ENCODE measurements at places on chromosomes 5 and 9.

DNA sequence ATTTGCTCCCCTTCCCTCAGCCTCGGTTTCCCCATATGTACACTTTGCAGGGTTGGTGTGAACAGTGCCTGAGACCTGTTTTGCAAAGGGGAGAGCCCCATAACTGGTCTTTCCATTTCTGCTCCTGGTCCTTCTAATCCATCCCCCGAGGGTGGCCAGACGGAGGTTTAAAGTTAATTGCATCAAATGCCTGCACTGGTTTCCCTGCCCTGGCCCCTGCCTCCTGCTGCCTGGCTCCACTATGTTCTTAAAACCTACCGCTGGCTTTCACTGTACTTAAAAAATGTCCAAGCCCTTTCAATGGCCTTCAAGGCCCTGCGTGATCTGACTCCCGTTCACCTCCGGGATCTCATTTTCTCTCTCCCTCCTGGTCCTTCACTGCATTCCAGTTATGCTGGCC is 183.0 kb downstream of the RGS3 start:
- DNase-seq, result no peak
- H3K36me3 ChIP-seq, result peaks cover 2% of the 10 kb centered on the region
- H3K4me1 ChIP-seq, result peaks cover 19% of the 10 kb centered on the region
- H3K4me3 ChIP-seq, result no peak overlapping the region
- no peaks in the 10 kb centered on the region for H3K27me3 ChIP-seq

- no peak for DNase-seq
- no peaks in the 10 kb centered on the region for H3K4me1 ChIP-seq
- H3K27me3 ChIP-seq, result peaks cover 19% of the 10 kb centered on the region
- no peak overlapping the region for H3K27ac ChIP-seq
- H3K4me3 ChIP-seq, result no peak overlapping the region
- H3K36me3 ChIP-seq, result no peaks in the 10 kb centered on the region
These were observed 154.5 kb downstream of the PAPPA start for GRCh38 chr9:116308076-116308475.

DNA sequence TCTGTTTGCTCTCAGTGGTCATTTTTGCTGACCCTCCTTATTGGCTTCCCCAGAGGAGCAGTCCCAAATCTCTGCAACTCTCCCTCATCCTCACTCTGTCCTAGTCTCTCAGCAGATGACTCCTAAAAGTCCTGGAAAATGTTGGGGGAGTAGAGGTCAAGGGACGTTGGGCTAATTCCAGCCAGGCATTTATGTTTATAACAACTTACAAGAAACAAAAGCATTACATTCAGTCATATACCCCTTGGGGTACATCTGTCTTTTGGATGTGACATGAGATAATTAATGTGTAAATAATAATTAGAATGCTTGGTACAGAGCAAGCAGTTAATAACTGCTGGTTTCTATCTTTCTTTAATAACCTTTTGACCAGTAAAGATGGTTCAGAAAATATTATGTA is 176.2 kb downstream of the YTHDC2 start:
- peaks cover 7% of the 10 kb centered on the region for H3K4me1 ChIP-seq
- H3K36me3 ChIP-seq, result no peaks in the 10 kb centered on the region
- peaks cover 35% of the 10 kb centered on the region for H3K27me3 ChIP-seq
- H3K27ac ChIP-seq, result no peak overlapping the region
- H3K4me3 ChIP-seq, result no peak overlapping the region

DNA sequence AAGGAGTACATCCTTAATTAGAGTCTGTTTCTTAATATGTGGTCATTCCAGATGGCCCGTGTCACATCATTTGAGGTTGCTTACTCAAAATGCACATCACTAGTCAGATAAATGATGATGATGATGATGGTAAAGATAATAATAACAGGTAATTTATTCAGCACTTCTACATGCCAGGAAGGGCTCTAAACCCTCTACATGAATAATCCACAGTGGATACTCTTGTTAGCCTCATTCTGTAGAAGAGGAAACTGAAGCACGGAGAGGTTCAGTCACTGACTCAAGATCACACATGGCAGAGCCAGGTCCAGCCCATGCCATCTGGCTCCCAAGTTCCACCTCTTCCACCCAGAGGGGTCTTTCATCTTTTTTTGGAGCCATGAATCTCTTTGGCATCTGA is 11.7 kb downstream of the SH3PXD2B start:
- no peak overlapping the region for H3K4me3 ChIP-seq
- no peaks in the 10 kb centered on the region for H3K36me3 ChIP-seq
- H3K27me3 ChIP-seq, result no peaks in the 10 kb centered on the region
- peaks cover 5% of the 10 kb centered on the region for H3K4me1 ChIP-seq
- no peak overlapping the region for H3K27ac ChIP-seq

DNA sequence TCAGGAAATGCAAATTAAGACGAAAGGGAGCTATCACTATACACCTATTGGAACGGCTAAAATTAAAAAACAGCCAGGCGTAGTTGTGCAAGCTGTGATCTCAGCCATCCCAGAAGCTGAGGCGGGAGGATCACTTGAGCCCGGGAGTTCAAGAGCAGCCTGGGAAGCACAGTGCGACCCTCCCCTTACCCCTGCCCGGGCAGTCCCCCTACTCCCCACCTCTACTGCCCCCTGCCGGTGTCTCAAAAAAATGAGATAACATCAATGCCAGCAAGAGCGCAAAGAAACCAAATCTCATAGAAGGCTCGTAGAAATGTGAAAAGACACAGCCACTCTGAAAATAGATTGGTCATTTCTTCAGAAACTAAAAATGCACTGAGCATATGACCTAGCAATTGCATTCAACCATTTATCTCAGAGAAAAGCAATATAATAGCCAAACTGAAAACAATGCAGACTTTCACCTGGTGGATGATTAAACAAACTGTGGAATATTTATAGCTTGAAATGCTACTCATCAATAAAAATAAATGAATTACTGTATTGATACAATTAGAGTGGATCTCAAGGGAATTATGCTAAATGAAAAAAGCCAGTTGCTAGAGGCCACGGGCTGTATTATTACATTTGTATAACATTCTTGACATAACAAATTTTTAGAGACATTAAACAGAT is 20.6 kb downstream of the OR2V2 start:
- peaks cover 96% of the 10 kb centered on the region for H3K27me3 ChIP-seq
- no peak overlapping the region for H3K27ac ChIP-seq
- H3K4me3 ChIP-seq, result no peak overlapping the region
- peak; percentile 39 for DNase-seq
- H3K4me1 ChIP-seq, result peaks cover 9% of the 10 kb centered on the region
- no peaks in the 10 kb centered on the region for H3K36me3 ChIP-seq

GRCh38 chr5:53067641-53068040 is 41.9 kb downstream of the MOCS2 start:
- H3K36me3 ChIP-seq, result no peaks in the 10 kb centered on the region
- no peaks in the 10 kb centered on the region for H3K4me1 ChIP-seq
- H3K4me3 ChIP-seq, result no peak overlapping the region
- H3K27ac ChIP-seq, result no peak overlapping the region

- H3K4me3 ChIP-seq, result no peak overlapping the region
- peaks cover 8% of the 10 kb centered on the region for H3K4me1 ChIP-seq
- H3K36me3 ChIP-seq, result no peaks in the 10 kb centered on the region
- H3K27ac ChIP-seq, result no peak overlapping the region
These were observed 363.3 kb downstream of the KDM4C start for GRCh38 chr9:7121055-7121454.

GRCh38 chr5:115898656-115899055 is 56.9 kb downstream of the AP3S1 start:
- H3K4me3 ChIP-seq, result no peak overlapping the region
- no peak for DNase-seq
- H3K27me3 ChIP-seq, result no peaks in the 10 kb centered on the region
- H3K4me1 ChIP-seq, result no peaks in the 10 kb centered on the region
- H3K36me3 ChIP-seq, result no peaks in the 10 kb centered on the region

DNA sequence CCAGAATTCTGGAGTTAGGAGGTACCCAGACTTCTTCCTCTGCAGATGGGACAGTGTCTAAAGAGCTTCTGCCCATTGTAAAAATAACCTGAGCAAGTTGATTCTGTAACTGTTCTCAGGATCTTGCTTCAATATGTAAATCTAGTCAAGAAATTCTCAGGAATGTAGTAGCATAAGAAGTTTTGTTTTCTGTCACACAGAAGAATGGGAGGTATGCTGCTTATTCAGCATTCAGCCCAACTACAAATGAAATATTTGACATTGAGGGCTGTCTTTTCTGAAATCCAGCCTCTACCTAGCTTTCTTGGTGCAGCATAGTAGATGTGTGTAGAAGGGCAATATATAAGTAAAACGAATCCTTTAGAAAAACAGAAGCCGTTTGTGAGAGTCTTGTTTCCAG is 13.8 kb downstream of the MACIR start:
- H3K36me3 ChIP-seq, result peaks cover 7% of the 10 kb centered on the region
- no peaks in the 10 kb centered on the region for H3K27me3 ChIP-seq
- DNase-seq, result no peak
- no peak overlapping the region for H3K27ac ChIP-seq

GRCh38 chr5:60356745-60357144 is 343.2 kb downstream of the DEPDC1B start:
- DNase-seq, result no peak
- H3K4me3 ChIP-seq, result no peak overlapping the region
- peaks cover 13% of the 10 kb centered on the region for H3K4me1 ChIP-seq
- H3K27ac ChIP-seq, result no peak overlapping the region
- H3K27me3 ChIP-seq, result peaks cover 3% of the 10 kb centered on the region

DNA sequence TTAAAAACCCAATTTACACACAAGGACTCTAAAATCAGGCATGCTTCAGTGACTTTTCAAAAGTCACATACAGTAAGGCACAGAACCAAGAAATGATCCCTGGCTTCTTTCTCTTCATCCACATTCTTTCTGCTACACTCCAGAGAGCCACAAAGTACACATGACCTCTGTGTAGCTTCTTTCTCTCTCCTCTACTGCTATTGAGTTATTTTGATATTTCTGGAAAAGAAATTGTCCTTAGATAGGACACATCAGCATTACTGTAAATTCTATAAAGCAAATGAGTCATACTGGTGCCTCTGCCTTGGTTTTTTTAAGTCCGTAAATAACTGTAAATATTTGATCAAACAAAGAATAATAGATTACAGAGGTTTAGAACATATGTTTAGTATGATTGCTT is 96.3 kb downstream of the KIAA0825 start:
- H3K27me3 ChIP-seq, result no peaks in the 10 kb centered on the region
- peaks cover 11% of the 10 kb centered on the region for H3K4me1 ChIP-seq
- no peaks in the 10 kb centered on the region for H3K36me3 ChIP-seq
- H3K4me3 ChIP-seq, result no peak overlapping the region
- no peak overlapping the region for H3K27ac ChIP-seq

DNA sequence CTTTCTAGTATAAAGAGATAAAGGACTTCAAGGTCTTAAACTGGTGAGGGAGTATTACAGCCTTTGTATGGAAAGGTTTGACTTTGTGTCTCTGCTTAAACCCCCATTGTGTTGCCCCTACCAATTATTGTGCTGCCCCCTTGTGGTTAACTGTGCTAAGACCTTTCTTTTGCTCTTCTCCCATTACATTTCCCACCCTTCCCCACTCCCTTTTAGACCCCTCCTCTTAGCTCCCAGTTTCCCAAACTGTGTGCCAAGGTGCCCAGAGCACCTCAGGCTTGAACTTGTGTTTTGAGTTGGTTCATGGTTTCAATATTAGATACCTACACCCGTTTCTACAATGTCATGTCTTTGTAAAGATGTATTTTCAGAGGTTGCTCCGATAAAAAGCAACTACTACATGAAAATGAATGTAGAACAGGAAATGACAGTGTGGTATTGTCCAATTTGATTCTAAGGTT is 2.9 kb downstream of the JAK2 start:
- peaks cover 1% of the 10 kb centered on the region for H3K27me3 ChIP-seq
- peak; percentile 31 for DNase-seq
- H3K36me3 ChIP-seq, result peaks cover 10% of the 10 kb centered on the region
- no peak overlapping the region for H3K27ac ChIP-seq
- no peak overlapping the region for H3K4me3 ChIP-seq

GRCh38 chr5:58452566-58453258 is 7.2 kb downstream of the PLK2 start:
- no peak for DNase-seq
- no peaks in the 10 kb centered on the region for H3K27me3 ChIP-seq
- H3K4me3 ChIP-seq, result no peak overlapping the region
- H3K4me1 ChIP-seq, result peaks cover 14% of the 10 kb centered on the region

- H3K36me3 ChIP-seq, result no peaks in the 10 kb centered on the region
- H3K27ac ChIP-seq, result no peak overlapping the region
- H3K27me3 ChIP-seq, result no peaks in the 10 kb centered on the region
- DNase-seq, result no peak
- H3K4me3 ChIP-seq, result no peak overlapping the region
These were observed 143.4 kb downstream of the HINT1 start for GRCh38 chr5:131021646-131022045.

GRCh38 chr5:72392326-72392733 is 72.2 kb downstream of the PTCD2 start:
- no peak overlapping the region for H3K4me3 ChIP-seq
- no peaks in the 10 kb centered on the region for H3K27me3 ChIP-seq
- DNase-seq, result no peak
- no peaks in the 10 kb centered on the region for H3K36me3 ChIP-seq
- H3K27ac ChIP-seq, result no peak overlapping the region

GRCh38 chr5:27402828-27403227 is 364.4 kb upstream of the CDH9 start:
- no peaks in the 10 kb centered on the region for H3K36me3 ChIP-seq
- no peak overlapping the region for H3K27ac ChIP-seq
- no peak overlapping the region for H3K4me3 ChIP-seq

DNA sequence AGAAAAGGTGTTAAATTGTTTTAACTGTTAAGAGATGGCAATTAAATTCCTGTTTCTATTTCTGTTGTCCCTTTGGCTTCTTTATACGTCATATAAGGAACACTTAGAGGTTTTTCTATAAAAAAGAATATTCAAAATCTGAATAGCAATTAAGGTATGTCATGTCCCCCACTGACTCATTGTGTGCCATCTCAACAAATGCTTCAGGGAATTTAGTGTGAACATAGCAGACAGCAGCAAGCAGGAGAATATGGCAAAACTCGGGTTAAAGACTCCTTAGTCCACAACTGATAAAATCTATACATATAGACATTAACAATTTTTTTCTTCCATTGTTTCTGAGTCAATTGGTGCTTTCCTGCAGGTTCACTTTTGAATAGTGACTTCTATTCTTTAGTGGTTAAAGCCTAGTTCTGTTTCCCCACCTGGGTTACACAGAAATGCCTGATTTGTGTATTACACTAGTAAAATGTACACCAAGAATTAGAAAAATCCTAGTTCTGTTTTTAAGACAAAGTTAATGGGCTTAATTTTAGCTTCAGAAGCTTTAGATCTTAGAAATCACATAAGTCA is 17.9 kb upstream of the RPS23 start:
- no peaks in the 10 kb centered on the region for H3K27me3 ChIP-seq
- no peaks in the 10 kb centered on the region for H3K36me3 ChIP-seq
- H3K4me3 ChIP-seq, result no peak overlapping the region
- no peak overlapping the region for H3K27ac ChIP-seq
- H3K4me1 ChIP-seq, result peaks cover 5% of the 10 kb centered on the region

Data from progenitor cell of endocrine pancreas (in vitro differentiated cells).